ENCODE measurements at places on chromosomes 11 and 22. TPM values are rescaled to one million over a fixed set of nuclear protein-coding genes. Genes with fewer than 3 reads are reported as not detected.

DNA sequence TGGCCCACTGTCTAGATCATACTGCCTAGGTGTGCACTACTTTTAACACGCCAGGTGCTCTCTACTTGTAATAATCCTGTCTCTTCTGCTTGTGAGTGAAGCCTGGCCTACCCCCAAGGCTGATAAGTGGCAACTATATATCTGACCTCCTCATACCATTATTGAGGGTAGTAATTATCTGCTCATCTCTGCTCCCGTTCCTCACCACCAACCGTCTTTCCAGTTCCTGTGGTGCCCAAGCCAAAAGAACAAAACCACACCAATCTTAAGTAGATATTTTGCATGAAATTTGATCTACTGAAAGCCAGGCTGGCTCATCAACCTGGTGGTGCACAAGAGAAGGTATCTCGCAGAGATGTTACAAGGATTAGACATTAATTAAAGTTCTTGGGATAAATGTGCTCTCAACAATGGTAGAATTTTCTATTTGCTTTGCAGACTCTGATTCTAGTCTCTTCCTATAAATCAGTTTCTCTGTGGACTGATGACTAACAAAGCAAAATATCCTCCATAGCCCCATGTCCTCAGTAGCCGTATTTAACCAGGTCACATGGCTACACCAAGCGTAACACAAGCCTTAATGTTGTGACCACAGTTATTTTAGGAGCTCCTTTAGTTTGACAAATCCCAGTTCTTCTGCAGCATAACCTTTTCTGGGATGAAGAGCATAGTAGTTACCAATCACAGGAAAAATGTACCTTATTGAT is 267.2 kb downstream of the NTM start:
- DNase-seq, result no peak

PATE4 gene
- total RNA-seq, result not detected

CCDC82 gene
- 42.1 TPM for total RNA-seq

GRCh38 chr11:111922803-111923202 is 4.1 kb downstream of the C11orf52 start:
- DNase-seq, result no peak

All from natural killer cell (primary cell).